ENCODE measurements at places on chromosomes 3 and 15.

DNA sequence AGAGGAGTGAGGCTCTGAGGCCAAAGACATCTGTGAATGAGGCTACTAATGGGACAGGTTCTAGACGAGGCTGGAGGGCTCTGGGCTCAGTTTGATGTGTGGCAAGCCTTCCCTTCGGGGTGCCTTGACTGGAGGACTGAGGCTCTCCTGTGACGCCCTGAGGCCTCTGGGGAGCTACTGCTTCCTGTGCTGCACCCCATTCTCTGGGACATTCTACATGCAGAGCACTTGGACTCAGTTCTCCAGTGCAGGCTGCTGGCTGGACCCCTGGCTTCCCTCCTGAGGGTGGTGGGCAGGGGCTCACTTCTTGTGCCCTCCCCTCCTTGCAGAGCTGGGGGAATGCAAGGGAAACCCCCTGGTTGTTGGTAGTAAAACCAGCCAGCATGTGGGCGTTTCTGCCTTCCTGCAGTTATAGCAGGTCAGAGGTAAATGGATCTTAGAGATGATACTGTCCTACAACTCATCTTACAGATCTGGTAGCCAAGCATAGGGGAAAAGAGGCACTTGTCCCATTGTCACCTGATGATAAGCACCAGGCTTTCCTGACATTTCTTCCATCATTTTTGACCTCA, 133.3 kb downstream of the CHDH start:
- DNase-seq: no peak

GRCh38 chr15:92142242-92143232, 251.1 kb upstream of the ST8SIA2 start:
- no peak for DNase-seq

DNA sequence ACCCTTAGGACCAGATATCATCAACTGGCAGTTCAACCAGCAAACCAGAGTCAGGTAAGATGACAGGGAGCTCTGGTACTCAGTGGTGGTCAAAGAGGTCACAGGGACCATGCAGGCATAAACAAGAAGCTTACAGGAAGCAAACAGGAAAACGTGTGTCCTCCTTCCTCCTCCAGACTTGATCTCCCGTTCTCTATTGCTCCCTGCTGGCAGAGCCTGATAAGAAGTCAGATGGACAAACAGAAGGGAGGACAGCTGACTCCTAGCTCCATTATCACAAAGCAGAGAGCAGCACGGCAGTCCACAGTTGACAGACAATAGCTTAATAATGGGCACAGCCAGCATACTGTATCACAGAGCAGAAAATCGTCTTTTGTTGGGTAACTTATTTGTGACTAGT, 156.5 kb upstream of the SLC2A2 start:
- no peak for DNase-seq

DNA sequence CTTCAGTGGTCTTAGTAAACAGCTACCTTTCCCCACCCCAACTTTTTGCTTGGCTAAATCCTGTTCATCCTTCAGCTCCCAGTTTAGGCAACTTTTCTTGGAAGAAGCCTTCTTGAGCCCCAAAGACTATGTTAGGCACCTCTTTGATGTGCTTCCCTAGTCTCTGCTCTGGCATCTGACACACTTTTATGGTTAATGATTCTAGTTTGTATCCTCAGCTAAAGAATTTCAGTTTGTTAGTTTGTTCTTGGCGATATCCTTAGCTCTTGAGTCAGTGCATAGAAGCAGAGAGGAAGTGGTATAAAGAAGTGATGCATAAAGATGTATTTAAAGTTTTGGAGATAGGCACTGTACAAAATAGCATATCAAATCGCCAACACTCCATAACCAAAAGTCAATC, 168.4 kb downstream of the WDR72 start:
- DNase-seq: no peak

DNA sequence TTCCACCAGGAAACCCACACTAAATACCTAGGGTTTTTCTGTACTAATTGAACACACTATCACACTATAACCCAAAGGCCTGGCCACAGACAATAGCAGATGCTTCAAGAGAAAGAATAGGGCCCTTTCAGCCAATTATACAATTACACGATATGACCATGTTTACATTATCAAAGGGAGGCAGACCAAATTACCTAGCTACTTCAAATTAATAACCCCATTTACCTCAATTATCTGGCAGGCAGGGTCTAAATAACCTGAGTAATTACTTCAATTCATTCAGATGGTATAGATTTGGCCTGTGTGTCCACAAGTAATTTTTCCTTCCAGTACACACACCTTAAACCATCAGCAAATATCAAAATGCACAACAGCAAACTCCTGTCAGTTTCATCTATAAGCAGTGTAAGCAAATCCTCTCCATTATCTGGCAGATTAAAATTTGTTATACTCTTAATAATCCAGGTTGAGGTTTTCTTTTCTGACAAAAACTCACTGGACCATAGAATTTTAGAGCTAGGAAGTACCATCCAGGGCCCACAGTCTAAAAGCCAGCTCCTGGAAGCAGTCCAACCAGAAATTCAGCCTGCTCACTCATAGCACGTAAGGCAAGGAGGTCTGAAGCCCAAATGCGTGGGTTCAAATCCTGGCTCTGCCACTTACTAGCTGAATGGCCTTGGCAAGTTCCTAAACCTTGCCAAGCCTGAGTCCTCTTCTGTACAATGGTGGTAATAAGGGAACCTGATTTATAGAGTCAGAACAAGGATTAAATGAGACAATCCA, 51.8 kb downstream of the RFTN1 start:
- DNase-seq: no peak

- no peak for DNase-seq
Observed at GRCh38 chr3:195394700-195395099, 48.1 kb downstream of the ACAP2 start.

GRCh38 chr3:126671521-126671920, 16.6 kb upstream of the TXNRD3 start:
- no peak for DNase-seq

Measured in muscle of arm (tissue), 14 donors.